NCI-H1694 treated with DMSO at 0.1 percent for 48 hours (cell line): ENCODE measurements at places on chromosomes 12 and 14.

DNA sequence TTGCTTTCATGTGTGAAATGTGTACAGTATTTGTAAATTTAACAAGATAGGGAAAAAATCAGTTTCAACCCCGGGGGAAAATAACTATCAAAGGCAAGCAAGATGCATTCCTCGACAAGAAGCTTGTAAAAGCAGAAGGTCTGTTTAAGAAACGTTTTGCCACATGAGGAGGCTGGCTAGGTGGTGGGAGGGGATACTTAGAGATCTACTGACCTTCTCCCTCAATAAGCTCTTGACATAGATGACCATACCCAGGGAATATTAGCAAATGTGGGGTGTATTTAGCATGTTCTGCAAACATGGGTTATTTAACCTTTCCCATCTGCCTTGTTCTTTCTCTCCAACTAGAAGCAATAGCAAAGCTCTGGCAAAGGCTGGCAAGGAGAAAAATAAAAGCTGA, 4.9 kb downstream of the PTCSC3 start:
- no peak for DNase-seq

DNA sequence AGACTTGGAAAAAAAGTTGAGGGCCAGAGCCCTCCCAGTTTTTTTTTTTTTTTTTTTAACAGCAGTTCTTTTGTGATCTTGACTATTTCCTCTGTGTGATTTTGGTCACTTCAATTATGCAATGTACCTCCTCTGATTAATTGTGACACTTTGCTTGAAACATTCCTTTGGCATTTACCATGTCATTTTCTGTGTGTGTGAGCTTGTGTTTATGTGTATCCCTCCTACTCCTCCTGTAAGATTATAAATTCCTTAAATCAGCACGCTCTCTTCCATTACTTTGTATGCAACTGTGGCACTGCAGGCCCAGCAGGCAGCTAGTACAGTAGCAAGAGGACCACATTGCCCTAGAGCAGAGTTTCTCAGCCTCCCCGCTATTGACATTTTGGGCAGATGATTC, 33.2 kb upstream of the GALNT16 start:
- no peak for DNase-seq

DNA sequence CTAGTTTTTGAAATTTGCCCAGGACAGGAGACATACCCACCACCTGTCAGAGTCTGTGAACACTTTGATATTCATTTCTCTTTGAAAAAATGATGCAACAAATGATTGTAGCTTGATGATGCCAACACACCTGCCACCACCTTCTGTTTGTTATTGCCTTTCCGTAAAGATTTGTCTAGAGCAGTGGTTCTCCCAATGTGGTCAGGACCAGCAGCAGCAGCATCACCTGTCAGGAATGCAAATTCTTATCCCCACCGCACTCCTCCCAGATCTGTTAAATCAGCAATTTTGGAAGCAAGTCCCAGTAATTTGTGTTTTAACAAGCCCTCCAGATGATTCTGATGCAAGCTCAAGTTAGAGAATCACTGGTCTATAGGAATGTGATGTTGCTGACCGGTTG, 9.9 kb downstream of the CCDC175 start:
- peak; percentile 24 for DNase-seq

DNA sequence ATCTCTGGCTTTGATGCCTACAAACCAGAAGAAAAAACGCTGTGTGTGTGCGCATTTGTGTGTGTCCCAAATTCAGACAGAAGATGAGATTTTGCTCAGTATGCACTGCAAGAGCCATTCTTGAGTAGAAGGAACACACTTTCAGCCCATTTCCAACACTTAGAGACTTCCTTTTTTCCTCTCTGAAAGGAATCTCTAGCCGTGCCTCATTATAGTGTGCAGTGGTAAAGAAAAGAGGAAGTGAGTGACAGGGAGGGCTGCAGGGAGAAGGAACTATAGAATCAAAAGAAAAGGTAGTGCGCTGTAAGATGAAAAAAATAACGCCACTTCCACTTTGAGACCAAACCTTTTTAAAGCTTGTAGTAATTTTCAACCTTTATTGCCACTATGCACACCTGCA, 1400.9 kb upstream of the FLRT2 start:
- DNase-seq, result no peak

GRCh38 chr14:71776471-71777360, 155.5 kb upstream of the RGS6 start:
- no peak for DNase-seq

DNA sequence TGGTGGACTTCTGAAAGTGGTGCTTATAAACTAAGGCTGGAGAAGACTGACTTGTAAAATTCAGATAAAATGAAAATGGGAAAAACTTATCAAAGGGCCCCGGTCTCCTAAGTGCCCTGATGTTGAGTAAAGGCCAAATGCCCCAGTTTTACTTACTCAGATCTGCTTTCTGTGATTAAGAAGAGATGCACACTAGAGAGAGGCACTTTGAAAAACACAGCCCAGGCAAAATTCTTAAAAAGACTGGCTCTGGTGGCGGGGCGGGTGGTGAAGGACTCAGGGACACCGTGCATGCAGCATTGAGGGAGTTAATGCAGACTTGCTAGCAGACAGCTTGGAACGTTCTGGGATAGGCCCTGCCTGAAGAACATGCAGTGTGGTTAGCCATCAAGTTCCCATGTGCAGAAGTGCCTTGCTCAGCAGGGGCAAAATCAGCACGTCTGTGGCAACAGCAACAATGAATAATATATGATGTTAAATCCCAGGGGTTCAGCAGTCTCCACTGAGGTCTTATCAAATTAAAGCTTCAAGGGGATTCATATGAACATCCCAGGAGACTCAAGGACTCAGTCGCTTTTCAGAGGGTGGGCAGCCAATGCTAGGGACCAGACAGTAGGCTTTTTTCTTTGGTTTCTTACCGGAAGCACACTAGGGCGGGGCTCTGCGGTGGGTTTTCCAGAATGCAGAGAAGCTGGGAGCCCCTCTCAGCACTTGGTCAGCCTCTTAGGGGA, 105.0 kb downstream of the DAD1 start:
- no peak for DNase-seq

- no peak for DNase-seq
Observed at GRCh38 chr14:22650960-22651521, 6.9 kb upstream of the OR6J1 start.

- peak; percentile 71 for DNase-seq
Observed at GRCh38 chr12:112349431-112349830, 32.8 kb downstream of the HECTD4 start.

GRCh38 chr14:104131968-104132732, 6.2 kb upstream of the KIF26A start:
- DNase-seq, result no peak

GRCh38 chr14:70622111-70622712, 19.5 kb upstream of the TTC9 start:
- DNase-seq, result peak; percentile 68

DNA sequence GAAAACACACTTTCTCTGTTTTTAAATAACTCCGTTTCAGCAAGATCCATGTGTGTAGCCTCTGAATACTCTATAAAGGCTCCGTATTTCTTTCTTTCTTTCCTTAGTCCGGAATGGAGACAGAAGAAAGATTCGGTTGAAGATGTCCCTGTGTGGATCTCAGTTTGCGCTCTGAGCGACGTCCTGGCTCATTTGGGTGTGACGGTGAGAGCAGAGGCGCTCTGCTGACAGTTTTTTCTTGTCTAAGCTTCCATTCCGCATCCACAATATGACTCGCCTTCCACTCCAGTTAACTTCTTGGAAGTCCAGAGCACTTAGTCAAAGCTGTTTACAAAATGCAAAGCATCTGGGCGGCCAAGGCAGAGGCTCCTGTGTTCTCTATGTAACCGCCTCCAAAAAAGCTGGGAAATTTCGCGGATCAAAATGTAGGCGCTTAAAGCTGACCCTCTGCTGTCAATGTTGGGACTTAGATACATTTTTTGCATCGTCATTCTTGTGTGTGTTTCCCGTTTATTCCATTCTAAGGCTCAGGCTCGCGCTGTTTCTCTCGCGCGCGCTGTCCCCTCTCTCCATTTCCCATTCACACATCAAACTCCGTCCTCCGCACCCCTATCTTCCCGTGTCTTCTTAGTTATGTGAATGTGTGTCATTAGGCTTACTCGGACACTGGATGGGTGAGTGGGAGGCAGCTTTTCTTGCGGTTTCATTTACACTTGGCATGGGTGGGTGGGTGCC, 880 bp upstream of the FLRT2 start:
- no peak for DNase-seq

- peak; percentile 83 for DNase-seq
Observed at GRCh38 chr14:100662879-100663760, 63.6 kb upstream of the DLK1 start.

- no peak for DNase-seq
Observed at GRCh38 chr12:108576660-108577234, 14.4 kb downstream of the ISCU start.

- DNase-seq, result no peak
Observed at GRCh38 chr12:114201794-114202193, 204.2 kb downstream of the TBX5 start.

DNA sequence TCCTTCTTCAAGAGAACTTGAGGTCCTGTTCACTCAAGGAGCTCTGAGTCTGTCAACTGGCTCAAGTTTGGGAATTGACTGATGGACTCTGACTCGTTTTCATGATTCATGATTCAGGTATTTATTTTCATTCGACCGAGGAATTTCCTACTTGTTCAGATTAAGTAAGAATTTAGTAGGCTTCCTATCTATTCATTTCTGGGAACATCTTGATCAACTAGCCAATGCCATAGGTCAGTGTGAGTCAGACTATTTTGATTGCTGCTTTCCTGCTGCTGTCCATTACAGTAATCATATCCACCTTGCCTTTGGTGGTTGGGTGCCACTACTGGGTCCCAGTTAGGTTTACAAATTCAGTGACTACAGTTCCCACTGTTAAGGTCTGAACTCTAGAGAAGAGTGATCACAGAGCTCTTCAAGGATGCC, 6.1 kb downstream of the FAM186A start:
- no peak for DNase-seq
